SW 1271 (cell line): ENCODE measurements at places on chromosomes 3 and 15.

DNA sequence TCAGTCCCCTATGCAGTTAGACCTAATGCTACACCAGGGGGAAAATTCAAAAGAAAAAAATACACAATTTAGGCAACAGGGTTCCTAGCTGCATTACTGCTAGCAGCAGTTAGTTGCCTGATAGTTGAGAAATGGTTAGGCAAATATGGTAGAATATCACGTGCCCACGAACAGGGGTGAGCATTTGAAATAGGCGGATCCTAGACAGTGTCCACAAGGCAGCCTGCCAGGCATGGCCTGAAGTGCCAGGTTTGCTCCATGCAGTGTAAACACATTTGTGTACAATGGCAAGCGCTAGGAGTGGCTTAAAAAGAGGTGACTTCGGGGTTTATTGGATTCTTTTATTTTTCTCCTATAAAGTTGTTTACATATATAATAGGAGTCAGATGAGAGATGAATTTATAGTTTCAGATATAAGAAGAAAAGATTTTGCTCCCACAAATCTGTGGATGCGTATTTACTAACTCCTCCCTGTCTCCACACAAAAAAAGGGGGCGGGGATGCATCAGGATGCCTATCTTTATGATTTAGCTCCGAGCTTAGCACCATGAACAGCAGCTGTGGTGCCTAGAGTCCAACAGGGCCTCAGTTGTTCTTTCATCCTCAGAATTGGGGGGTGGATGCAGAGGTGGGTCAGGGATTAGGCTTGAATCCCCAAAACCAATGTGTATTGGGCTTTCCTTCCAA lies 3.9 kb upstream of the TGM4 start:
- DNase-seq, result no peak

- DNase-seq, result no peak
These were observed 551.1 kb downstream of the NAALADL2 start for GRCh38 chr3:175410251-175410650.

DNA sequence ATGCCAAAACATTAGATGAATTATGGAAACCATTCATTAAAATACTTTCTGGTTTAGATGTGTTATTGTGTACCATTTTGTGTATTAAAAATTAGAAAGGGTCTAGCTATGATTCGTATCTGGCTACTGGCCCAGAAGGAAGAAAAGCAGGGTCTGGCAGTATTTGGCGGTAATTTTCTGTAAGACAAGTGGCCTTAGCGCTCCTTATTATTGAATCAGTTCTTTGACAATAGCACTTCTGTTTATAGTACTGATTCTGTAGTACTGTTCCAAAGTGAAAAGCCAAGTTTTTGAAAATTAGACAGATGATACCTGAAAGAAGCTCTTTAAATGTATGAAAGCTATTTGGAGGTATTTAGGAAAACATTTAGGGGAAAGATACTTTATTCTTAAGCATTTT lies 10.2 kb downstream of the GLCE start:
- DNase-seq, result no peak

GRCh38 chr15:42994546-42994945 lies 74.0 kb upstream of the TTBK2 start:
- DNase-seq, result no peak

DNA sequence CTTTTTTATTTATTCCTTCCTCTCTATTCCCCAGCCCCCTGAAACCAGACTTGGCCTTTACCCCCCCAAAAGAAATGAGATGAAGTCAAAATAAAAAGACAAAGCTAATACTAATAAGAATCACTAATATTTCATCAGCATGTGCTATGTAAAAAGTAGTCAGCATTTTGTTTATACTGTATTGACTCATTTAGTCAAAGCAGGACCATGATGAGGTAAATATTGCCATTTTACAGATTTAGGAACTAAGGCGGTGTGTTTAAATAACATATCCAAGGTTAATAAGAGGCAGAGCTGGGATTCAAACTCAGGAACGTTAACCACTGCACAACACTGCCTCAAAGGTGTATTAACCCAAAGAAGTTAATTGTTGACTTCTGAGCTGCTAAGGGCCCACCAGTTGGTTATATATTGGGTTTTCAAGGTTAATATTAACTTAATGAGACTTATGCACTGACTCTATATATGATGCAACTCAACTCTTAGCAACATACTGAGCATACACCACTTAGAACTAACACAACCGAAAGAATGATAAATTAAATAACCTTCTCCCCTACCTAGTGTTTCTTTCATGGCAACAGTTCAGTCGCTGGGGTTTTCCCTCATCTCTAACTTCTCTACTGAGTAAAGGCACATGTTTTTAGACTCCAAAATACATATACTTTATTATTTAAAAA lies 34.7 kb downstream of the FOXP1 start:
- no peak for DNase-seq

DNA sequence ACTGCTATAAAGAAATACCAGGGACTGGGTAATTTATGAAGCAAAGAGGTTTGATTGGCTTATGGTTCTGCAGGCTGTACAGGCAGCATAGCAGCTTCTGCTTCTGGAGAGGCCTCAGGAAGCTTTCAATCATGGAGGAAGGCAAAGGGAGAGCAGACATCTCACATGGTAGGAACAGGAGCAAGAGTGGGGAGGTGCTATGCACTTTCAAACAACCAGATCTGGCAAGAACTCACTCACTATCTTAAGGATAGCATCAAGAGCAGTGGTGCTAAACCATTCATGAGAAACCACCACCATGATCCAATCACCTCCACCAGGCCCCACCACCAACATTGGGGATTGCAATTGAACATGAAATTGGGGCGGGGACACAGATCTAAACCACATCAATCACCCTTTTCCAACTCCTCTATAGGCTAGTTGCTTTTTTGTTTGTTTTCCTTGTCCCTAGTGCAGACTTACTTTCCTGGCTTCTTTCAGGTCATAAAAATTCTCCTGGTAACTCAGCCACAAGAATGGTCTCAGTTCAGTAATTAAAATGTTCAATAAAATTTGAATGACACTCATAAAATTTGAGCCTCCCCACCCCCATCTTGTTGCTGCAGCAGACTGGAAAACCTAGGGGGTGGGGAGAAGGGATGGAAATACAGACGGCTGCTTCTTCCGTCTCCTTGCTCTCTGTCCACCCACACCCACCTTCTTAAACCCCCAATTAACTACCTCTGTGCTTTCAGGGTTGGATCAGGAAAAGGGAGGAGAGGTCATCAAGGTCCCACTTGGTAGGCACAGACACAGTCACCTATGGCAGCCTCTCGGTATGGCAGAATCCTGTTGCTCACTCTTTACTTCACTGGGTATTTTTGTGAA lies 16.3 kb upstream of the TIPARP start:
- DNase-seq, result no peak

DNA sequence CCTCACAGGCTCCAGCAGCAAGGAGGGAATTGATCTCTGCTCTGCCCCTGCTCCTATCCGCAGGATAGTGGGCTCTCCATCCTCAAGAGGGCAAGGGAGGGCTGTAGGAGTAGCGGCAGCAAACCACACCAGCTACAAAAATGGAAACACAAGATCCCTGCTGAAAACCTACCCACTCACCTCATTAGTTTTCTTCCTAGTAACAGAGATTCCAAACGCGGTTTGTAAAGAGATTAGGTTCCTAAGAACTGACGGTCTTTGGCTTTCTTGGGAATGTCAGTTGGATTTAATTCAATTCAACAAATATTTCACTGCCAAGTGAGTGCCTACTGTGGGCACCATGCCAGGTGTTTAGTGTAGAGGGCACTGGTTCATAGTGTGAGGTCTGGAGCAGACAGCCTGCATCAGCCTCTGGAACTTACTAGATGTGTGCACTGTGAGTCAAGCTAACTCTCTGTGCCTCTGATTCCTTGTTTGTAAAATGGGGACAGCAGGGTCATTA lies 84.7 kb downstream of the MRPL46 start:
- DNase-seq, result no peak
